ENCODE measurements at places on chromosomes 11 and 22.

DNA sequence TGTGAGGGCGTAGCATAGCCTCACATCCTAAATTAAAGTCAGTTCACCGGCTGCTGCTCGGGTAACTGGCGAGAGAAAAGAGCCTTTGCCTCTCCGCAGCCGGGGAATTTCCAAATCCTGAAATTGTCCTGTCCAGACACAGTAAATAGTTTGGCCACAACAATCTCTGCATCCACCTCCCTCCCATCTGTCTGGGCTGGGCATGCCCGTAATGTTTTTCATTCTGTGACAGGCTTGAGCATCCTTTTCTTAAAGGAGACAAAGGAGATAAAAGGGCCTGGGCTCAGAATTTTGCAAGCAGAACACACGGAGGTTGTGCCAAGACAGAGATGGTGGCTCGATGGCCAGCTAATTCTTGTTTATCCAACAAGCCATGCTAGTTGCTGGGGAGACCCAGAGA is 19.2 kb upstream of the CBX6 start:
- no peak for DNase-seq

- no peak for DNase-seq
Measured at GRCh38 chr11:133727774-133728173, 117.5 kb downstream of the SPATA19 start.

- DNase-seq = no peak
Measured at GRCh38 chr11:111540937-111541253, 375 bp downstream of the LAYN start.

DNA sequence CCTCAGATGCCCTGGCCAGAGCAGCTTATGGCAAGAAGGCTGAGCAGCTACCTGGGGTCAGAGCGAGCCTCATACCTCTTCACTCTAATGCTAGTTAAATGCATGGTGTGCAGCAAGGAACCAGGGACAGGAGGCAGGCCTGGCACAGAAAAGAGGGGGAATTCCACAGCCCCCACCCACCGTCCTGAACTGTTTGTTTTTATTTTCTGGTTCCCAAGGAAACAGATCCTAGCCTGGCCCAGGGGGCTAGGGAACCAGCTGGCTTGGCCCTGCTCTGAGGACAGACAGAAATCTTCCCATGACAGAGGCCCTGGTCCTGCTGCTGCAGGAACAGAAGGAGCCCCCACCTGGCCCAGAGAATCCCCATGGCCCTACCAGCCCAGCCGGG is 40.4 kb downstream of the SLCO2B1 start:
- DNase-seq = no peak

DNA sequence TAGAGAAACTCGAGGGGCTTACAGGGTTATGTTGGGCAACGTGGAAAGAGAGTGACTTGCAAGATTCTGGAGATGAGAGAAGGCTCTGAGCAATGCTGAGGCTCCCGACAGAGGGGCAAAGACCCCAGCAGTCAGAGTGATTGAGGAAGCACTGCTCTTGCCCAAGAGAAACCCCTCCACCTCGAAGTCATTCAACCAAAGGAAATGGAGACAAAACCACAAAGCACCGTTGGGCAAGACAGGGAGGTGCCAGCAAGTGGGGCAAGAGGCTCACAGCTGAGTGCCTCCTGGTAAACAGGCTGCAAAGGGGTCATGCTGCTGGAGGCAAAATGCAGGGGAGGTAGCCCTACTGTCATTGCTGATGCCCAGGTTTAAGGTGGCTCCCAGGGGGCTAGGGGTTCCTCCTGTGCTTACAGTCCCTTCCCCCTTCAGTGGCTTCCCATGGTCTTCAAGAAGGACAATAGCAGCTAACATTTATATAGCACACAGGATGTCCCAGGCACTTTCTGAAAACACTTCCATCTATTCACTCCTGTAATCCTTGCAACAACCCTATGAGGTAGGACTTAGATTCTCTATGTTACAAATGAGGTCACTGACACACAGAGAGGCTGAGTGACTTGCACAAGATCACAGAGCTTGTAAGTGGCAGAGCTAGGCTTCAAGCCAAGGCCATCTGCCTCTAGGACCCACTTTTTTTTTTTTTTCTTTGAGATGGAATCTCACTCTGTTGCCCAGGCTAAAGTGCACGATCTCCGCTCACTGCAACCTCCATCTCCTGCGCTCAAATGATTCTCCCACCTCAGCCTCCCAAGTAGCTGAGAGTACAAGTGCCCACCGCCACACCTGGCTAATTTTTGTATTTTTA is 18.1 kb upstream of the MYH9 start:
- DNase-seq = no peak

GRCh38 chr22:35538801-35539321 is 1.8 kb upstream of the RASD2 start:
- DNase-seq = no peak

DNA sequence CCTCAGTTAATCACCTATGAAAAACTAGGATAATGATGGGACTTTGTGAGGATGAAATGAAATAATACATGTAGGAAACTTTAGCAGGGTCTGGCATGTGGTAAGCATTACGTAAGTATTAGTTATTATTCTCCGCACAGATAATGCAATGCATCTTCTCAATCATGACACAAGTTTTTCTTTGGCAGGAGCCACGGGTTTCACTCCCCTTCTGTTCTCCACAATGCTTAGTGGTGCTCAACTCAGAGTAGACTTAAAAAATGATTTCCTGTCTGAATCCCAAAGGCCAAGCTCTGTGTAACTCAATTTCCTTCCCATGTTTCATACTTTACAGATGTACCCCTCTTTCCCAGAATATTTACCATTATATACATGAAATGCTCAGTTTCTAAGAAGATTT is 82.9 kb downstream of the CCDC34 start:
- no peak for DNase-seq

GRCh38 chr11:76806131-76806530 is 23.0 kb downstream of the TSKU start:
- DNase-seq = no peak

DNA sequence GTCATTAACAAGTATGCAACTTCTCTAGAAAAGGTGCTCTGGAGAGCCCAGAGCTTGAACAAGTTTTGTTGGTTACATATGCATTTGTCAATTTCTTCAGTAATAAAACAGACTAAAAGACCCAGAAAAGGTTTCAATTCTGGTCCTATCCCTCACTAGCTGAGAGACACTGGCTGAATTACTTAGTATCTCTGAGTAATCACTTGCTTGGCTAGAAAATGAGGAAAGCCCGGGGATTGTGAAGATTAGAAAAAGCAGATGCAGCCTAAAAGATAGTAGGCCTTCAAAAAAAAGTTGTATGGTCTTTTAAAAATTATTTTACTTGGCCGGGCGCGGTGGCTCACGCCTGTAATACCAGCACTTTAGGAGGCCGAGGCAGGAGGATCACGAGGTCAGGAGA is 41.2 kb downstream of the MAPK1 start:
- no peak for DNase-seq
